Lung microvascular endothelial cell (primary cell): ENCODE measurements at places on chromosomes 13 and 19. TPM values are rescaled to one million over a fixed set of nuclear protein-coding genes. Genes with fewer than 3 reads are reported as not detected.

ZNF90 gene
- total RNA-seq, result 0.60 and 0.65 TPM in 2 replicates

PSG1 gene
- total RNA-seq, result 0.22 TPM in 1 of 2 replicates, not detected in the other

ZNF383 gene
- 3.3 and 6.0 TPM in 2 replicates for total RNA-seq

THSD8 gene
- total RNA-seq, result 0.20 TPM in 1 of 2 replicates, not detected in the other

SYNGR4 gene
- not detected in 2 replicates for total RNA-seq

DNA sequence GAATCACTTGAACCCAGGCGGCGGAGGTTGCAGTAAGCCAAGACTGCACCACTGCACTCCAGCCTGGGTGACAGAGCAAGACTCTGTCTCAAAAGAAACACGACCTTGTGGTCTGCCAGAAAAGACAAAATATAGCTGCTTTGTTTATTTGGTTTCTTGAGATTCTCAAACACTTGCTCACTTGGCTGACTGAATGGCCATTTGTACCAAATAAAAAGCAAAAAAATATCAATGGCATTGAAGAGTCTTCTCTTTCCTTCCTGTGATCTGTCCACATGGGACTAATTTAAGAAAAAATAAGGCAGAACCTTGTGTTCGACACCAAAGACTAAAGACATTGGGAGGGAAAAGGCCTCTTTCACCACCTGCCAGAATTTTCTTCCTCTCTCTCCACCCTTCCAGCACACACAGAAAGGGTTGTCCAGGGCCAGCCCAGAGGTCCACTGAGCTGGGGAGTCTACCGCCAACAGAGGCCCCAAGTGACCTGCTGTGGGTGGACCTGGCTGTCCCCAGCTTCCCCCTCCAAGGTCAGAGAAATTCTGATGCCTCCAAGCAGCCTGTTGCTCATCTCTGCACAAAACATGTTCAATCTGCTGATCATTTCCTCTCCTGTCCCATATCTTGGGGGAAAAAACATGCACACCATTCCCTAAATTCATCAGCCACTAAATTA is 5.9 kb downstream of the BRME1 start:
- DNase-seq, result no peak

GRCh38 chr19:47228937-47229675 is 1.9 kb downstream of the BBC3 start:
- peak; percentile 58 for DNase-seq

- DNase-seq, result peak; percentile 30
These were observed 16.0 kb upstream of the EMC10 start for GRCh38 chr19:50460161-50460765.

DNA sequence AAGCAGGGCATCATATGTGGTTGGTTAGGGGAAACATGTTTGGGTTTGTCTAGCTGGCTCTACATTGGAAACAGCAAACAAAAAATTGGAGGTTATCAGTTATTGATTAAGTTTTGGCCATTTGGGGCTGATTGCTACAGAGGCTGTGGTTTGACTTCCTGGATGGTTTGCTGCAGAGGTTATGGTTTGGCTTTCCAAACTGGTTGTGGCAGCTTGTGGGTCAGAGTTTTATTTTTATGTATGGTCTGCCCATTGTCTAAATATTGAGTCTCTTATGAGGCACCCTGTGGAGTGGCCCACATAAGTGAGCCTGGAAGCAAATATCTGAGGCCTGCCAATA is 261.6 kb downstream of the GPC5 start:
- DNase-seq, result no peak

DNA sequence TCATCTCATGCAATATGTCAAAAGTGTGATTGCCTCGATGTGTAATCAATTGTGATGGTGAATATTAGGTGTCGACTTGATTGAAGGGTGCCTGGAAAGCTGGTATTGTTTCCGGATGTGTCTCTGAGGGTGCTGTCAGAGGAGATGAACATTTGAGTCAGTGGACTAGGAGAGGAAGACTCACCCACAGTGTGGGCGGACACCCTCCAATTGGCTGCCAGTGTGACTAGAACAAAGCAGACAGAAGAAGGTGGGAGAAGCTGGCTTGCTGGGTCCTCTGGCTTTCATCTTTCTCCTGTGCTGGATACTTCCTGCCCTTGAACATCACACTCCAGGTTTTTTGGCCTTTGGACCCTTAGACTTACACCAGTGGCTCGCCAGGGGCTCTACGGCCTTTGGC is 15.5 kb upstream of the CABP5 start:
- no peak for DNase-seq

DNA sequence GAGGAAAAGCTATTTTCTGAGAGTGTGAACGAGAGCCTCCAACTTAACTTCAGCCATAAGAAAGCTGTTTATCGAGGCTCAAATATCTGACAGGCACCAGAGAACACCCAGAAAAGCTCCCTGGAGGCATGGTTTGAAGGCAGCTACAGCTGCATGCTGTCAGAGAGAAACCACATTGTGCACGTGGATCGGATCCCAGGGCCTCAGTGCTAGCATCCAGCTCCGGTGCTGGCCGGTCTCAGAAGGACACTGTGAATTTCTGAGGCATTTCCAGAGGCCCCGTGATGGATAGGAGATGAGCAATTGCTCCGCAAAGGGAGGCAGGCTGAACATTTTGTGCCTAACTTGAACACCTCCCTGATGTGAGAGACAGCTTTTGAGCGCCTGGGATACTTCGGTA is 315.7 kb downstream of the FGF9 start:
- no peak for DNase-seq

GRCh38 chr13:79674765-79675515 is 194.0 kb downstream of the NDFIP2 start:
- no peak for DNase-seq
